CD4-positive, alpha-beta memory T cell (primary cell): ENCODE measurements at places on chromosomes 13 and 19. TPM values are rescaled to one million over a fixed set of nuclear protein-coding genes. Genes with fewer than 3 reads are reported as not detected.

Gene PGLYRP2
- 0.23 TPM for polyA plus RNA-seq

DNA sequence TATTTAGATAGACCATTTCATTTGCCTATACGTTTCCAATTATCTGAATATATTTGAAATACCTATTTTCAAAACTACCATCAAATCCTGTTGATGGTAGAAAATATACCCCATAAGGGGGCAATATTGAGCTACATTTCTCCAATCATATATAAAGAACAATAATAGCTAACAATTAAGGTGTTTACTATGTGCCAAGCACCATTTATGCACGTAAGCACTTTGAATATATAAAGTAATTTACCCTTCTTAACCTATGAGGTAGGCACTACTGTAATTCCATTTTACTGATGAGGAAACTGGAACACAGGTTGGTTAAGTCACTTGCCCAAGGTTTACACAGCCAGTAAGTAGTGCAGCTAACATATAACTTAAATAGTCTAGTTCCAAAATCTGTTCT, 79.2 kb downstream of the UBL3 start:
- peaks cover 5% of the 10 kb centered on the region for H3K36me3 ChIP-seq
- H3K27ac ChIP-seq = no peak overlapping the region
- no peaks in the 10 kb centered on the region for H3K27me3 ChIP-seq
- no peak overlapping the region for H3K4me3 ChIP-seq
- peak; percentile 49 for DNase-seq
- H3K4me1 ChIP-seq = no peaks in the 10 kb centered on the region

Gene PCDH9
- 0.10 TPM for polyA plus RNA-seq

GRCh38 chr13:92775658-92776057, 450.9 kb upstream of the GPC6 start:
- H3K27me3 ChIP-seq = no peaks in the 10 kb centered on the region
- no peak overlapping the region for H3K4me3 ChIP-seq
- H3K27ac ChIP-seq = no peak overlapping the region
- no peaks in the 10 kb centered on the region for H3K36me3 ChIP-seq
- DNase-seq = no peak

Gene IQCN
- 0.13 TPM for polyA plus RNA-seq

DNA sequence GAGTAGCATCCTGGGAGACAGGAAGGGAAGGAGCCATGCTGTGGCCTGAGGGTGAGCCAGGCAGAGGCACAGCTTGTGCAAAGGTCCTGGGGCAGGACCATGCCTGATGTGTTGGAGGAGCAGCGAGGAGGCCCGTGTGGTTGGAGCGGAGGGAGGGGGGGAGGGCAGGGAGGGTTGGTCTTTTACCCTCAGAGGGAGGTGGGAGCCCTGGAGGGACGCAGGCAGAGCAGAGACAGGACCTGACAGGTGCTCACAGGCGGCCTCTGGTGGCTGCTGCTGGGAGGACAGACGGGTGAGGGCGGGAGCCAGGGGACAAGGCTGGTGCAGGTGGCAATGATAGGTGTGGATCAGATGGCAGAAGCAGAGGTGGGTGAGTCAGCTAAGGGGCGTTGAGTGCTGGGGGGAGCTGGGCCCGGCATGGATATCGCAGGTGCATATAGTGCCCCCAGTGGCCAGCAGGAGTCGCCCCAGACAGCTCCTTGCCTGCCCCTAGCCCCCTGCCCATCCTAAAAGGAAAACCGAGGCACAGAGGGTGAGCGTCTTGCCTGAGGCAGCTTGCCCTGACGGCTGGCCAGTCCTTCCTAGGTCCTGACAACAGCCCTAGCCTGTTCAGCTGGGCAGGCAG, 9.8 kb upstream of the GNA15 start:
- H3K4me1 ChIP-seq = peaks cover 4% of the 10 kb centered on the region
- no peaks in the 10 kb centered on the region for H3K27me3 ChIP-seq
- peak; percentile 60 for DNase-seq
- H3K27ac ChIP-seq = no peak overlapping the region

DNA sequence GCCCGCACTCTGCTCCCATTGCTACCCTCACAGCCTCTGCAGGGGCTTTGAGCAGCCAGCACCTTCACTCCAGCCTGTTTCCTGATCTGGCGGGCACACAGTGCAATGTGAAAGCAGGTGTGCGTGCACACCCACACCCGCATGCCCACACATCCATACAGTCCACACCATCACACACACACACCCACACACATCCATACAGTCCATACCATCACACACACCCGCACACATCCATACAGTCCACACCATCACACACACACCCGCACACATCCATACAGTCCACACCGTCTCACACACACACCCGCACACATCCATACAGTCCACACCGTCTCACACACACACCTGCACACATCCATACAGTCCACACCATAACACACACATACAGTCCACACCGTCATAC, 28.0 kb downstream of the PIAS4 start:
- peaks cover 4% of the 10 kb centered on the region for H3K36me3 ChIP-seq
- no peaks in the 10 kb centered on the region for H3K4me1 ChIP-seq
- H3K4me3 ChIP-seq = no peak overlapping the region
- DNase-seq = no peak
- H3K27ac ChIP-seq = no peak overlapping the region

DNA sequence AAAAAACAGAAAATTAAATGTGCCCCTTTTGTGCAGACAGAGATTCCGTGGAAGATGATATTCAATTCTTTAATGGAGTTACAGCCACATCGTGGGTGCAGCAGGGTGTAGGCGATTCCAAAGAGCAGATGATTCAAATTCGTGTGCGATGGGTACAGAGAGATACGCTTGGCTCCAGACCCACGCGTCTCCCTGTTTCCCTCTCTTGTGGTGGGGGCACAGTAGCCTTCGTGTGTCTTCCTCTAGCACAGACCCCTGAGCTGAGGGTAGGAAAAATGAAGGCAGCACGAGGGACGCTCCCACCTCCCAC, 4.8 kb downstream of the TSPAN16 start:
- no peak overlapping the region for H3K4me3 ChIP-seq
- H3K36me3 ChIP-seq = no peaks in the 10 kb centered on the region
- no peaks in the 10 kb centered on the region for H3K27me3 ChIP-seq

GRCh38 chr19:11295180-11295579, 780 bp upstream of the TSPAN16 start:
- peaks cover 8% of the 10 kb centered on the region for H3K4me1 ChIP-seq
- no peak for DNase-seq
- no peak overlapping the region for H3K27ac ChIP-seq
- H3K36me3 ChIP-seq = no peaks in the 10 kb centered on the region

Gene HTR2A
- not detected for polyA plus RNA-seq

- no peak overlapping the region for H3K27ac ChIP-seq
- no peaks in the 10 kb centered on the region for H3K4me1 ChIP-seq
- no peaks in the 10 kb centered on the region for H3K27me3 ChIP-seq
- no peak overlapping the region for H3K4me3 ChIP-seq
- no peak for DNase-seq
Measured at GRCh38 chr13:68257111-68257842, 1027.1 kb upstream of the PCDH9 start.

- no peak overlapping the region for H3K4me3 ChIP-seq
- H3K27ac ChIP-seq = no peak overlapping the region
- H3K27me3 ChIP-seq = no peaks in the 10 kb centered on the region
- no peaks in the 10 kb centered on the region for H3K36me3 ChIP-seq
- no peaks in the 10 kb centered on the region for H3K4me1 ChIP-seq
Measured at GRCh38 chr13:108005231-108005630, 210.1 kb downstream of the LIG4 start.

DNA sequence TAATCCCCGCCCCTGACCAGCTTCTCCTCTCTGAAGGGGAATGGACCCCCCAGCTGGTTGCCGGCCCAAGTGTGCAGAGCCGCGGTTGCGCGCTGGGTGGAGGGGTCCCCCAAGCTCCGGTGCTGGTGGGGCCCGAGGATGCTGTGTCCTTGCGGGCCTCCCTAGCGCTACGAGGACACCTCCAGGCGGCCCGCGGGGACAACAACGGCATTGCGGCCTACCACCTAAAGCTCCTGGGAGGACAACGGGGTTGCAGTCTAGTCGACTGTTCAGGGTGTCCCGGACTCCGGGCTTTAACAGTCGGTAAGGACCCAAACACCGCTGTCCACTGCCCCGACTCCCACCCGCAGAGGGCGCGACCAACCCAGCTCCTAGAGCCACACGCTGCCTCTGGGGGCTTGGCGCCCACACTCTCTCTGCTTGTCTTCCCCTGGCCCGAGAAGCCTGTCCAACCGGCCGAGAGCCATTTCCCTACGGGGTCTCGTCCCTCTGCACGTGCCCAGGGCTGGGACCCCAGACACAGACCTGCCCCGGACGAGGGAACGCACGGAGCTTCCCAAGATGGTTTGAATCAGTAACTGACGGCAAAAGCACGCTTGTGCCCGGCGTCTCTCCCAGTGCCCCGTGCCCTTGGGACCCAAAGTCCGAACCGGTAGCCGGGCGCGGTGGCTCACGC, 927 bp upstream of the SDHAF1 start:
- H3K27ac ChIP-seq = no peak overlapping the region
- no peak overlapping the region for H3K4me3 ChIP-seq
- peaks cover 26% of the 10 kb centered on the region for H3K4me1 ChIP-seq
- no peaks in the 10 kb centered on the region for H3K36me3 ChIP-seq

- no peak overlapping the region for H3K27ac ChIP-seq
- no peak overlapping the region for H3K4me3 ChIP-seq
- H3K4me1 ChIP-seq = no peaks in the 10 kb centered on the region
- H3K27me3 ChIP-seq = no peaks in the 10 kb centered on the region
- no peak for DNase-seq
Measured at GRCh38 chr13:94435604-94436226, 43.8 kb downstream of the DCT start.

- no peak within 1 kb of the TSS for H3K27ac ChIP-seq
- H3K27me3 ChIP-seq = peaks cover 66% of the 10 kb centered on the region
- H3K36me3 ChIP-seq = no peaks in the 10 kb centered on the region
- DNase-seq = peak; percentile 58
- H3K4me3 ChIP-seq = no peak within 1 kb of the TSS
Measured at GRCh38 chr19:12838182-12838885, at the start of gene MAST1. TSS of gene MAST1 (plus strand) at chr19:12838515. CDS start at chr19:12838573, 58 bp downstream.

Gene KIR3DL1
- polyA plus RNA-seq = not detected

Gene DPF1
- not detected for polyA plus RNA-seq

Gene ZSCAN1
- not detected for polyA plus RNA-seq

DNA sequence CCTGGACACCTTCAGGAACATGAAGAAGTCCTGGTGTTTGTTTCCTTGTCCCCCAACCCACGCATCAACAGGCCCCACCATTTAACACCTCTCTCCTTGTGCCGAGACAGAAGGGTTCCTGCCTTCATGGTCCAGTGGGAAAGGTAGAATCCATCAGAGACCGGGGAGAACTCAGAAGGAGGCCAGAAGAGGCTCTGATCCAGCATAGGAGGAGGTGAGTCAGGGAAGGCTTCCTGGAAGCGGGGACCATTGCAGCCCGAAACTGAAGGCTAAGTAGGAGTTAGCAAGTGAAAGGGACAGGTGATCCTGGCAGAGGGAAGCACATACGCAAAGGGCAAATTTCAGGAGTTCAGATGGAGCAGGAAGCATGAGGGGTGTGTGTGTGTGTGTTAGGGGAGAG, 484 bp downstream of the ICAM3 start:
- H3K27me3 ChIP-seq = no peaks in the 10 kb centered on the region
- peaks cover 20% of the 10 kb centered on the region for H3K36me3 ChIP-seq
- H3K4me1 ChIP-seq = peaks cover 43% of the 10 kb centered on the region
- H3K4me3 ChIP-seq = peak overlapping the region; percentile 80
- DNase-seq = no peak
- peak overlapping the region; percentile 82 for H3K27ac ChIP-seq

GRCh38 chr19:4403005-4403761, 743 bp downstream of the CHAF1A start:
- no peak for DNase-seq
- no peaks in the 10 kb centered on the region for H3K36me3 ChIP-seq
- peak overlapping the region; percentile 68 for H3K4me3 ChIP-seq
- peak overlapping the region; percentile 62 for H3K27ac ChIP-seq
- no peaks in the 10 kb centered on the region for H3K27me3 ChIP-seq
- H3K4me1 ChIP-seq = peaks cover 37% of the 10 kb centered on the region

Gene FREM2
- not detected for polyA plus RNA-seq

DNA sequence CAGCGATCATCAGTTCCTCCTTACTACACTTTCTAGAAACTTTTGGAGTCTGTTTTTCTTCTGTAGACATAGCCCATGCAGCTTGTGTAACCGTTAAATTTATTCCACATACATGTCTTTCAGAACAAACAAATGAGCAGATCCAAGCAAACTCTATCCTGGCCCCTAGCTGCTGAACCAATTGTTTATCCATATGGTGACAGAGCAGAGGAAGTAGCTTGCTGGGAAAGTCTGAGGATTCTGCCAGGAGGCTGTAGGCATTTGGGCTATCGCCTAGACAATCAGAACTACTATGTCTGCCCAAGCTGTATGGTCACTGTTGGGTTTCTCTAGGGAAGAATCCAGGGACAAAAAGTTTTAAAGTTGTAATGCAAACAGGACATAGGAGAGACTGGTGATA, 343.7 kb downstream of the SPRY2 start:
- no peaks in the 10 kb centered on the region for H3K36me3 ChIP-seq
- no peak overlapping the region for H3K4me3 ChIP-seq
- DNase-seq = no peak
- H3K4me1 ChIP-seq = no peaks in the 10 kb centered on the region
- H3K27ac ChIP-seq = no peak overlapping the region

DNA sequence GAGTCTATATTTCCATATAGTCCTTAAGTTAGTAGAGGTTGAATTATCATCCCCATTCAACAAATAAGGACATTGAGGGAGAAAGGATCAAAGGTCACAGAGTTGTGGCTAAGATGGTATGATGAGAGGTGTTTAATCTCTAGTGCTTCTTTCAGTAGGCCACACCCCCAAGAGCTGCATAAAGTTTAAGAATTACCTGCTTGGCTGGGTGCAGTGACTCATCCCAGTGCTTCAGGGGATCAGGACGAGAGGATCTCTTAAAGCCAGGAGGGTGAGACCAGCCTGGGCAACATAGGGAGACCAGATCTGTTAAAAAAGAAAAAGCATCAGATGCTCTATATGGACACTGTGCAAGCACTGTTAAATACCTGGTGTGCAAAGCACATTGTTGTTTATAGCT, 560.0 kb upstream of the KLHL1 start:
- no peak overlapping the region for H3K27ac ChIP-seq
- DNase-seq = no peak
- no peaks in the 10 kb centered on the region for H3K4me1 ChIP-seq

DNA sequence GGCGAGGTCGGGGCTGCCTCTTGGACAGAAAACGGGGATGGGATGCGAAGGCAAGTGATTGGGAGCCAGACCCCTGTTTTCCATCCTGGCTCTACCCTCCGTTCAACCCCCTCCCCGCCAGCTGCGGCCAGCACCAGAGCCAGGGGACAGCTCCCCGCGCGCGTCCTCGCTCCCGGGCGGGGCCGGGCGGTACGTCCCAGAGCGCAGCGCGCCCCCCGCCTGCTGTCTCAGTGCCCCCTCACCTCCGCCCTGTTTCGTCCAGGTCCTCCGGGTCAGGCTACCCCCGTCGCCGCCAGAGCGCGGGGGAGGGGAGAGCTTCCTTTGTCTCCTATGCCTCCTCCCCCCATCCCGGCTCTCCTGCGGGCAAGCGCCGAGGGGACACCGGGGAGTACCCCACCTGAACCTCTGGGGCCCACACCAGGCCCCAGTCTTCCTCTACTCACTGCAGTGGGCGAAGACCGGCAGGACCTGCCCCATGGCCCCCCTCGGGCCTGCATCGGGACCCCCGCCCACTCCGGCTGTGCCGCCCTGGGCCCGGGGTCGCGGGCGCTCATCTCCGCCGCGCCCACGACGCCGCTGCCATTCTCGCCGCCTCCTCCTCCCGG, 396 bp downstream of the RTN2 start:
- H3K4me1 ChIP-seq = peaks cover 44% of the 10 kb centered on the region
- H3K4me3 ChIP-seq = peak overlapping the region; percentile 23
- H3K27me3 ChIP-seq = peaks cover 10% of the 10 kb centered on the region
- no peak overlapping the region for H3K27ac ChIP-seq
- H3K36me3 ChIP-seq = no peaks in the 10 kb centered on the region
